ENCODE measurements at places on chromosomes 16 and 17.

- no peak for DNase-seq
These were observed 25.2 kb upstream of the MLKL start for GRCh38 chr16:74725651-74726455.

- peak; percentile 55 for DNase-seq
These were observed 543 bp downstream of the TMUB2 start for GRCh38 chr17:44187131-44187899.

GRCh38 chr16:269061-269796 is 6.5 kb downstream of the RGS11 start:
- no peak for DNase-seq

DNA sequence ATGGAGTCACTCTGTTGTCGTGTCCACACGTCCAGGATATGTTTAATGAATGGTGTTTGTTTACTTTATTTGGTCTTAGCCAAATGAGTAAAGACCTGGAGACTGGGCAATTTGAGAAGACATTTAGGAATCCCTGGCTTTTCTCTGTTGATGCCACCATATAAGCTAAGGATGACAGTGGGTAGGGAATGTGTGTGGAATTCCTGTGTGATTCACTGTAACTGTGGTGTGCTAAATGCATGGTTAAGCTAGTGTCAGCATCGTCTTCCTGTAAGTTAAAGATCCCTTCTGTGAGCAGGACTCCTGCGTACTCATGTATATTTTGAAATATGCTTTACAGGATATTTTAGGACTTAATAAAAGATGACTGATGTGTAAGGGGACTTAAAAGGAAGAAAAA is 26.4 kb downstream of the GOSR1 start:
- DNase-seq: no peak

DNA sequence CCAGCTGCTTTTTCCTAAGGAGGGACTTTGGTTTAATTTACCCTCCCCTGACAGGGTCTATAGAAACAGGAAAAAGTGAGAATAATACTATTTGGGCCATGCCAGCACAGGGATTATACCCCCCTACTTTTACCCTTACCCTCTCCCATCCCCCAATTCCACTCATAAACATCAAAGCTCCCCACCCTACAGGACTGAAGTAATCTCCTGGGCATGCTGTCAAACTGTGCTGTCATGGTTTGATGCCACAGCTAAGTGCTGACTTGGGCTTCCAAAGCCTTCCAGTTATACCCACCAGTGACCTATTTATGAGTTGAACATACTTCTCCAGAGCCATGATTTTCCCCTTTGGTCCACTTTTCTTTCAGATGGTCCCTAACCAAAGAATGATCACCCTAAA is 12.8 kb downstream of the PHF12 start:
- no peak for DNase-seq

- no peak for DNase-seq
These were observed 25.9 kb downstream of the PRR11 start for GRCh38 chr17:59181481-59181880.

DNA sequence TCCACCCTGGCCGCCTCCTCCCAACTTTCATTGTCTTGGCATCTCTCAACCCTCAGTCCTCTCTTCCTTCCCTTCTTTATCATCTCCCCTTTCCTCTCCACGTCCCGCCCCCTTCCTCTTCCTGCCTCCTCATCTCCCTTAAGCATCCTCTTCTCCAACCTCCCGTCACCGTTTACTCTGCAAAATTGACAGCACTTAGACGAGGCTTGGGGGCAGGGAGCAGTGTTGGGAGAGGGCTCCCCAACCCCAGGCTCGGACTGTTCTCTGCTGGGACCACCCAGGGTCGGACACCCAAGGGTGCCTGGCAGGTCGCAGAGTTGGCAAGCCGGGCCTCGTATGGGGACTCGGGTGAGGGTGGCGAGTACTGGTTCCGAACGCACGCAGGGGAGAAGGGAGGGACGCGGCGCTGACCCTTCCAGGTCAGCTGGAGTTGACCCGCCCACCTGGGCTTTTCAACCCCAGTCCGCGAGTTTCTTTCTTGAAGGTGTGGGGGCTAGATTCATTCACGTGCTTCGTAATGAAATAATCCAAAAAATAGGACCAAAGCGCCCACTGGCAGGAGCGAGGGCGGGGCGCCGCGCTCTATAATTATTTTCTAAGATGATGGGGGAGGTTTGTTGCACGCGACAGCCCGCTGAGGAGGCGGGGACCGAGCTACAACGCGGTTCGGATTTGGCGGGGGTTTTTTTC is 775 bp upstream of the PAGR1 start:
- DNase-seq: peak; percentile 39

DNA sequence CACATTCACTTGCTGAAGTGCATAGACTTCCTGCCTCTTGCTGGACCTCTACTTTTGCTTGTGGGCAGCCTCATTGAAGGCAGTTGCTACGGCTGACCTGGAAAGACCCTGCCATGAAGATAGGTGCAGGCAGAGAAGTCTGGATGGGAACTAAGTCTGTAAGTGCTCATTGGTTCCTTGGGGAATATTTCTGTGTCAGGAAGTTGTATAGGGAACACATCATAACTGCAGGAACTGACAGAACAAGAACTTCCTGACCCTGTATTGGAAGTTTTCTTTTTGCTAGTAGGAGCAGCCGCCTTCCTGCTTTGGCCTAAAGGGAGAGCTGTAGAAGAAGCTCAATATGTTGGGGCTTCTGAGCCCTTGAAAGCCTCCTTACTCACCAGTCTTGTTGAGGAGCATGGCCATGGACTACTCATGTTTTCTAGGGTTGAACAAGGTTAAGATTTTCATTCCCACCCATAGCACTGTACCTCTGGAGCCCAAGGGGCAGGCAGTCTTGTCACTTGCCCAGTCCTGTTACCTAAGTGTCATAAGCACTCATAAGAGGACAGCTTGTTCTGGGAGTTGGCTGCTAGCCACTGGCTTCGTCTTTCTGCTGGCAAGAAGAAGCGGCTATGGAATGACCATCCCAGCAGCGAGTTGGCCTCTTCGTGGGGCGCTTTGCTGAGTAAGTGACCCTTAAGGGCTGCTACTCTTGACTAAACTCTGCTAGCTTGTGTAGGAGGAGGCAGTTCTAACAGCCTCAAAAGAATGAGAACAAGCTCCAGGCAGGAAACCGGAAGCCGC is 7.2 kb downstream of the UBFD1 start:
- no peak for DNase-seq

DNA sequence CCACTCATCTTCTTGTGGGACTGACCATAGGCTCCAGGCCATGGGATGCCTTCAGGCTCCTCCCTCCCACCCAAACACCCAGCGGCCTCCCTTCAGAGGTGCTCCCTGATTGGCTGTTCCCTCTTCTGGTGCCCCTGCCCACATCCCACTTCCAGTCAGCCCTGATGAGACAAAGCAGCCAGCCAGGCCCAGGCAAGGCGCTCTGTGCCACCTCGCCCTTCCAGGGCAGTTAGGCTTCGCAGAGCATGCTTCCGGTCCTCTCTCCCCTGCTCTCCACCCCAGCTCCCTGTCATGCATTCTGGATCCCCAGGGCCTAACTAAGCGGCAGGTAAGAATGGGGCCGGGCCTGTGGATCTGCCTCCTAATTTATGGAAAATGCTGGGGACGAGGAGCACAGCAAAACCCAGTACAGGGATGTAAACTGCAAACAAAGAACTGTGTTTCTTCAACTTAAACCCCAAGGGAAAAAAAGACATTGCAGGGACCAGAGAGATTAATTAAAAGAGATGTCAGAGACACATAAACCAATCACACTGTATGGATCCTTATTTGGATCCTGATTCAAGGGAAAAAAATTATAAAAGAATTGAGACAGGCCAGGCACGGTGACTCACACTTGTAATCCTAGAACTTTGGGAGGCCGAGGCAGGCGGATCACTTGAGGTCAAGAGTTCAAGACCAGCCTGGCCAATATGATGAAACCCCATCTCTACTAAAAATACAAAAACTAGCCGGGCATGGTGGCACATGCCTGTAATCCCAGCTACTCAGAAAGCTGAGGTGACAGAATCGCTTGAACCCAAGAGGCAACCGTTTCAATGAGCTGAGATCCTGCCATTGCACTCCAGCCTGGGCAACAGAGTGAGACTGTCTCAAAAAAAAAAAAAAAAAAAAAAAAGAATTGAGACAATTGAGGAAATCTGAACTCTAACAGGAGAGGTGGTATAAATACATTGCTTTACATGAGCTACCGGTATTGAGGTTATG is 26.0 kb downstream of the ZDHHC7 start:
- no peak for DNase-seq

DNA sequence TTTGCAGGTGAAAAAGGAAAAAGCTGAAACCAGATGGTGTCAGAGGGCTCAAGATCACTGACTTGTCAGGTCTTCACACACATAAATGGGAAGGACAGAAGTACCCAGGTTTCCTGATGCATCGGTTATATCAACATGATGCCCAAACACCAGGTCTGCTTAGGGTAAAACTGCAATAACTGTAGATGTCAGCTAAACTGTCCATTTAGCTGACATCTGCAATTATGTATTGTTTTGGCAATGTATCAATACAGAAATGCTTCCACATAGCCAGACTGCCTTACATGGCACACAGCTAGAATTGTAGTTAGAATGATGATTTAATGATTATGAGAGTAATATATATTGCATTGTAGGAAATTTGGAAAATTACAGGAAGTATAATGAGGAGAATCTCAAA is 5.0 kb downstream of the ACSM3 start:
- DNase-seq: no peak

- no peak for DNase-seq
These were observed 35.5 kb upstream of the NOL11 start for GRCh38 chr17:67682196-67682595.

- DNase-seq: no peak
These were observed 206.1 kb downstream of the CDH13 start for GRCh38 chr16:82832821-82833220.

- DNase-seq: peak; percentile 28
These were observed 34.2 kb downstream of the CFAP20 start for GRCh38 chr16:58094791-58095574.

DNA sequence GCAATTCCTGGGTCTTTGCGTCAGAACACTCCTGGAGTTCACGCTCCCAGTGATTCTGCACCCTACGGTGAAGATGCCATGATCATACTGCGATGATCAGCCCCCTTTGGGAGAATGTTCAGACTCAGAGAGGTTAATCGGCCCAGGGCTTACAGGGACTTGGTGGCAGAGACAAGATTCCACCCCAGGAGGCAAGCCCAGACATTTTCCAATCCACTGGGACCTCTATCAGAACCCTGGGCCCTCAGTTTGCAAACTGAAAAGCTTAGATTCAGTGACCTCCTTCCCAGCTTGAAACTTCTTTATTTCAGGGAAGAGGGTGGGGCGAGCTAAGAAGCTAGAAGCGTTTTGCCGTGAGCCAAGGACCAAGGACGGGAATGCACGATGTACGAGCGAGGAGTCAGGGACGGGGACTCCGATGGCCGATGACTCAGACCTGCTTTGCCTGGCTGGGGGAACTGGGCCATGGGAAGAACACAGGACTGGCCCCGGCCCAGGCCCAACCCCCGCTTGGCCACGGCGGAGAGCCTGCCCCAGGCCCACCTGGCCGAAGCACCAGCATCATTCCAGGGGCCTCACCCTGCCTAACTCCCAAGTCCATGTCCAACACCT is 34.7 kb downstream of the SOCS3 start:
- DNase-seq: no peak

GRCh38 chr17:17106756-17107155 is 64.5 kb downstream of the MPRIP start:
- no peak for DNase-seq

- DNase-seq: no peak
These were observed 16.9 kb downstream of the SLX4 start for GRCh38 chr16:3594316-3595109.

- DNase-seq: no peak
These were observed 2.3 kb downstream of the C17orf58 start for GRCh38 chr17:67993998-67994361.

GRCh38 chr17:39151150-39151942 is at the start of gene PLXDC1:
PLXDC1 (minus strand) TSS chr17:39151637; CDS start chr17:39151437, 200 bp downstream.
- no peak for DNase-seq

DNA sequence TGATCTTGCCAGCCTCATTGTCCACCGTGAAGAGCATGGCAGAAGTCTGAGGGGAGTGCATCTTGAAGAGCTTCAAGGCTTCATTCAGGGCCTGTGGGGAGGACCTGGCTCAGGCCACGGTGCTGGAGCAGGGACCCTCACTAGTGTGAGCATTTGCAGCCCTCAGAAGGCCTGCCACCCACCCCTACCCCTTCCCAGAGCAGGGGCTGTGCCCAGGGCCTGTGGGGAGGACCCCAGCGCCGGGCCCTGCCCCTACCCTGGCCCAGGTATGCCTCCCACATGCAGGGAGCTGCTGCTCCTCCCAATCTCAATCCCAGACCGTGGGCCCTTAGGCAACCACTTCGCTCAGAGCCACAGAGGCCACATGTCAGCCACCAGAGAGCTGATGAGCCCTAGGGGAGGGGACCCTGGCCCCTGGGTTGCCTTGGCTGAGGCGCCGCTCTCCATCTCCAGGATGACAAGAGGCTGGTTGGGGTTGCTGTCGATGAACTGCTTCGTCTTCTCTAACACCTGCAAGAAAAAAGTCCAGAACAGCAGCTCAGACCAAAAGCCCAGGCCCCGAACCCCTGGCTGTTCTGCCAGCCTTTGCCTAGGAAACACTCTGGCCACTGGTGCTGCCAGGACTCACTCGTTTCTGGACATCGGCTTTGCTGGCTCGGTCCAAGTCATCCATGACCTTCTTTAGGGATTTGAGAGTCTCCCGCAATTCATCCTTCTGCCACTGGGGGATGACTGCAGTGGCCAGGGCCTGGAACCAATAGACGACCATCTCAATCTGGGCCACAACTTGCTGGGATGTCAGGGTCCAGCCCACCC is 1.8 kb upstream of the EXOSC6 start:
- peak; percentile 69 for DNase-seq

GRCh38 chr16:78496189-78496588 is 396.7 kb downstream of the WWOX start:
- no peak for DNase-seq

- DNase-seq: peak; percentile 82
These were observed 36.0 kb upstream of the CCL1 start for GRCh38 chr17:34398990-34399389.

DNA sequence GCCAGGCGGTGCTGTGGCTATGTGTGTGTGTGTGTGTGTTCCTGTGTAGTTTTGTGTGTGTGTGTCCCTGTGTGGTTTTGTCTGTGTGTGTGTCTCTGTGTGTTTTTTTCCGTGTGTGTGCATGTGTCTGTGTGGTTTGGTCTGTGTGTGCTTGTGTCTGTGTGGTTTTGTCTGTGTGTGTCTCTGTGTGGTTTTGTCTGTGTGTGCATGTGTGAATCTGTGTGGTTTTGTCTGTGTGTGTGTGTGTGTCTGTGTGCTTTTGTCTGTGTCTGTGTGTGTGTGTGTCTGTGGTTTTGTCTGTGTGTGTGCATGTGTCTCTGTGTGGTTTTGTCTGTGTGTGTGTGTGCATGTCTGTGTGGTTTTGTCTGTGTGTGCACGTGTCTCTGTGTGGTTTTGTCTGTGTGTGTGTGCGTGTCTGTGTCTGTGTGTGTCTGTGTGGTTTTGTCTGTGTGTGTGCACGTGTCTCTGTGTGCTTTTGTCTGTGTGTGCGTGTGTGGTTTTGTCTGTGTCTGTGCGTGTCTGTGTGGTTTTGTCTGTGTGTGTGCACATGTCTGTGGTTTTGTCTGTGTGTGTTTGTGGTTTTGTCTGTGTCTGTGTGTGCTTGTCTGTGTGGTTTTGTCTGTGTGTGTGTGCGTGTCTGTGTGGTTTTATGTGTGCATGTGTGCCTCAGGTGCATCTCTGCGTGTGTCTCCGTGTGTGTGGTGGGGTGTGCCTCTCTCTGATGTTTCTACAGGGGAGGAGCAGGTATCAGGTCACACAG is 62.3 kb downstream of the ZDHHC7 start:
- peak; percentile 34 for DNase-seq

Data from hematopoietic multipotent progenitor cell treated with erythropoietin and hydrocortisone succinate and interleukin-3 and kit ligand, for 4 days (in vitro differentiated cells).